Hindlimb muscle (tissue), 1 donor: ENCODE measurements at places on chromosomes 5 and 9.

DNA sequence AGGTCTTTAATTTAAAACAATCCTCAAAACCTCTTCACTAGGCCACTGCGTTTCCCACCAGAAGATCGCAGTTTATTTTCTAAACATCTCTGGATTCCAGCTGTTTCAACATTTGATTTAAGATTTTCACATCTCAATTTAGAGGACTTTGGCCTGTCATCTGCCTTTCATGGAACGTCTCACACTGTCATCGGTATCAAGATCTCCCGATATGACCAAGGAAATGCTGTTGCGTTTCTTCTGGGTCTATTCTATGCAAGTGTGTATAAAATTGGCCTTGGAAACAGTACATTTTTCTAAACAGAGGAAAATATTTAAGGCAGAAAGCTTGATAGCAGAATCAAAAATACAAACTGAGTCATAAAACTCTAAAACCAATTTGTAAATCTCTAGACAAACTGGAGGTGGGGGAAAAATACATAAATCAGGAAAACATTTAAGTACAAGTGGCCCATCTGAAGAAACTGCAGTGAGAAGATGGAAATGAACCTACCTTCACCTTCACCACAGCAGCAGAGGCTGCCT, 53.6 kb upstream of the SIMC1 start:
- no peak for DNase-seq

- no peak for DNase-seq
These were observed 142.4 kb upstream of the ERCC6L2 start for GRCh38 chr9:95732802-95733688.

DNA sequence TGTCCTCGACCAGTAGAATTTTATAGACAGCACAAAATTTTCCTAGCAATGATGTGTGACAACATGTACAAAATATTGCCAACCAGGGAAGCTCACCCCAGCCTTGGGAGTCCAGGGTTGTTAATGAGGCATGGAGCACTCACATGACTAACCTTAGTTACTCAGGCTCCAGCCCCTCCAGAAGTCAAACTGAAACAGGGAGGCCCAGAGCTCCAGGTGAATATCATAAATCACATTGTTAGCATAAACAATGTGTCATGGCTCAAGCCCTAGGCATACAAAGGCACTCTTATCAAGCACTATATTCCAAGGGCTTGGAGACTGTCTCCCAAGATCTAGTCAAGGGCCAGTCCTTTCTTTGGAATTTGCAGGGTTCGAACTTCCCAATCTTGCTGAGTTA, 44.4 kb downstream of the TNFAIP8 start:
- DNase-seq, result no peak

DNA sequence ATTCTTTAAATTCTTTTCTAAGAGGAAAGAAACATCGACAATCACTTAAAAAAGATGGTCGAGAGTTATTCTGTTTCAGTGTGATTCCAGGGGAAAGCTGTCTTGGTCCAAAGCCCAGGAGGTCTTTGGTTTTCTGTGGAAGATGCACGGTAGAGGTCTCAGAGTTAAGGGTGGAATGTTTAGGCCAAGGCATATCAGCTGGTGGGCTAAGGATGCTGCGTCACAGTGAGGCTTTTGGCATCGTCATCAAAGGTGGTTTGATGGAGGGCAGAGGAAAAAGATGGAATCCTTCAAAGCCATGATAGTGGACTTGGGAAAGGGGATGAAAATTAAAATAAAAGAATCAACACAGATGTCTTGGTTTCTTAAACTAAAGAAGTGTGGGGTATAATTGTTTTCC, 137.3 kb upstream of the ANKH start:
- DNase-seq, result no peak

GRCh38 chr9:133117271-133118178, 3.5 kb downstream of the RALGDS start:
- no peak for DNase-seq

- DNase-seq, result peak; percentile 84
These were observed 1.3 kb downstream of the ADAMTS6 start for GRCh38 chr5:65480306-65480865.

GRCh38 chr5:112795944-112796678, 58.4 kb downstream of the APC start:
- no peak for DNase-seq

- DNase-seq, result no peak
These were observed 15.9 kb downstream of the GABRA1 start for GRCh38 chr5:161863811-161864210.

- no peak for DNase-seq
These were observed 24.2 kb downstream of the DAPK1 start for GRCh38 chr9:87521834-87522233.

DNA sequence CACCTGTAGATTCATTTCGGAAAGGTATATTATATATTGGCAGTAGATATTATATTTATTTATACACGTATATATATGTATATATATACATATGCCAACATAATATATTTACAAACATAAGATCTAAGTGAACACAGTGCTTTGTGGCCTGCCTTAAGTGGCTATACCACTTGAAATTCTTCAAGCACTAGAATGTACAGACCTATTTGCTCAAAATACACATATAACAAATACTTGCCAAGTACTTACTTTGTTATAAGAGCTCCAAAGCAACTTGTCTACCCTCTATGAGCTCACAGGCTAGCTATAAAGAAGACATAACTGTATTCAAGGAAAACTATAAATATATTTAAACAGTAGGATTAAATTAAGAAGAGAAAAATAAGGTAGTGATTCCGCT, 33.6 kb upstream of the SLC36A1 start:
- DNase-seq, result no peak

GRCh38 chr5:142847898-142848790, 78.0 kb downstream of the ARHGAP26 start:
- no peak for DNase-seq

GRCh38 chr5:124438903-124439281, 307.5 kb downstream of the ZNF608 start:
- no peak for DNase-seq

GRCh38 chr9:32572900-32573523, at the start of gene NDUFB6:
Gene NDUFB6, minus strand, starts transcription at chr9:32573159. Its CDS starts 99 bp downstream, at chr9:32573060.
- DNase-seq, result peak; percentile 96

- DNase-seq, result no peak
These were observed 5.5 kb downstream of the FOXB2 start for GRCh38 chr9:77024776-77025545.

GRCh38 chr9:72971411-72971810, 18.6 kb upstream of the ALDH1A1 start:
- DNase-seq, result no peak

DNA sequence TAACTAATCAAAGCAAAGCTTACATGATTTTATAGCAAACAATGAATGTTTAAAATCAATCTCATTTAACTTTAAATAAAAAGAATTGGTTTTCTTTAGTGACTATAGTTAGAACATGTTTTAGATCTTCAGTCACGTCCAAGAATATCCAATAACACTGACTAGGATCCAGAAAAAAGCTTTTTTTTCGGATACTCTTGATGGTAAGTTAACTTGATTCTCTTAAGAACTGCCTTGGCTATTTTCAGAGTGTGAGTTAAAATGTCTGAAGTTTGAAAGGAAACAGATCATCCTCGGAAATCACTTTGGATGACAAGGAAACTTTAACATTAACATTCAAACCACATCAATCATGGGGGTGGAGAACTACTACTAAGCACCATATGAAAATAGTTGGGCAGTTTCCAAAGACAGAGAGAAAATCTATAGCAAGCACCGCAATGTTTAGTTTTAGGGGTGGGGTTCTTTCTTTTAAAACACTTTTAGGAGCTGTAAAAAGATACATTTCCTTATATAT, 83.7 kb upstream of the SLC27A6 start:
- no peak for DNase-seq

DNA sequence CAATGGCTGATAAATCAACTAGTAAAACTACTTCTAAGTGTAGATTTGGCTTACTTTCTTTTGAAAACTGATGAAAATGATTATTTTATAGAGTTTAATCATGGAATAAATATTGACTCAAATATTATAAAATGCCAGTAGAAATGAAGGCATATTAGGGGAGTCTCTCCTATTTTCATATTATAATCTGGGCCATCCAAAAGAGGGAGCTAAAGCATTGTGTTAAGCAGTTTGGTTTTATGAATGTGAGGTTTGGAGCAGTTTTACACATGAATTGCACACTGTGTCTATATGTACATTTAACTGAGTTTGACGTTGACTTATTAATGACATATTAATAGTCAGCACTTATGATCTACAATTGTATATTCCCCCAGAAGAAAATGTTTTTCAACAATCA, 17.4 kb downstream of the CDH9 start:
- DNase-seq, result peak; percentile 26

DNA sequence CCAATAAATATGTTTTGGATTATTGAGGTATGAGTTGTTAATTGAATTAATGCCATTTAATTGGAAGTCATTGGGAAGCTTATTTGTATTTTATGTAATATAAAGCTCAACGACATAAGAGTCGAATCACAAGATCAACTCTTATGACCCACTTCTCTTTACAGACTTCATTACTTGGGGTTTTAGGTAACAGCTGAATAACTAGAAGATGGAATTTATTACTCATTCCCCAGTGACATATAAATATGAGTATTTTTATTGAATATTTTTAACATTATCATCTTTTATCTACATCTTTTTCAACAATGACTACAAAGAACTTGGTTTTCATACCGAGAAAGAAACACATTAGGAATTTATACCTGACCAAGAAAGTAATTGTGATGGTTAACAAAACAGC, 21.1 kb downstream of the HMGCR start:
- no peak for DNase-seq

DNA sequence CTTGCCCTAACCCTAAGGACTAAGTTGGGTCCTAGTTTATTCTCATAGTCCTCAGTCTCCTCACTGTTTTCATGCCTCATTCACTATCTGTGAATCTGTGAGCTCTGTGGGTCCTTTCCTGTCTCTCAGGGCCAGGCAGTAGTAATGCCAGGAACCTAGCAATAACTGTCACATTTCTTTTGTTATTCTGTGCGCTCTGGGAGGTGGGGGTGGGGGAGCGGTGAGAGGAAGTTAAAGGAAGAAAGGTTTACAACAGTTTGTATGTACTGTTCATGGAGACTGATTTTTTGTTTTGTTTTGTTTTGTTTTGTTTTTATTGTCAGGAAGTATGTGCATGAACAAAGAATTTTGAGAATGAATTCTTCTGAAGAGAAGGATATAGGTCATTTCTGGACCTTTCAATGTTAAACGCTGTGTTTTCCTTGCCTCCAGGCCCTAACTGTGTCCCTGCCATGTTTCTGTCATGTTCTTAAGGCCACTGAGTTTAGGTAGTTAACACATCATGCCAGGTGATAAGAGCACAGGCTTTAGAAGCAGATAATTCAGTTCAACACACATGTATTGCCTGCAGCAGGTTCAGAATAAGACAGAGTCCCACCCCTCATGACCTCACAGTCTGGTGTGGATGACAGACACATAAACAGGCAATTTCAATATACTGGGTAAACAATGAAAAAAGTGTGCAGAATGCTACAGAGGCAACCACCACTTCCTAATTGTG, 13.3 kb upstream of the FEM1C start:
- no peak for DNase-seq

- no peak for DNase-seq
These were observed 56.3 kb upstream of the KCNN2 start for GRCh38 chr5:114305402-114306207.
